ENCODE measurements at places on chromosomes 13 and 19.
A peak's percentile ranks its signal among the peaks of the same experiment; 100 is the strongest.

- no peak for DNase-seq
These were observed 53.0 kb downstream of the DPY19L3 start for GRCh38 chr19:32458500-32459123.

DNA sequence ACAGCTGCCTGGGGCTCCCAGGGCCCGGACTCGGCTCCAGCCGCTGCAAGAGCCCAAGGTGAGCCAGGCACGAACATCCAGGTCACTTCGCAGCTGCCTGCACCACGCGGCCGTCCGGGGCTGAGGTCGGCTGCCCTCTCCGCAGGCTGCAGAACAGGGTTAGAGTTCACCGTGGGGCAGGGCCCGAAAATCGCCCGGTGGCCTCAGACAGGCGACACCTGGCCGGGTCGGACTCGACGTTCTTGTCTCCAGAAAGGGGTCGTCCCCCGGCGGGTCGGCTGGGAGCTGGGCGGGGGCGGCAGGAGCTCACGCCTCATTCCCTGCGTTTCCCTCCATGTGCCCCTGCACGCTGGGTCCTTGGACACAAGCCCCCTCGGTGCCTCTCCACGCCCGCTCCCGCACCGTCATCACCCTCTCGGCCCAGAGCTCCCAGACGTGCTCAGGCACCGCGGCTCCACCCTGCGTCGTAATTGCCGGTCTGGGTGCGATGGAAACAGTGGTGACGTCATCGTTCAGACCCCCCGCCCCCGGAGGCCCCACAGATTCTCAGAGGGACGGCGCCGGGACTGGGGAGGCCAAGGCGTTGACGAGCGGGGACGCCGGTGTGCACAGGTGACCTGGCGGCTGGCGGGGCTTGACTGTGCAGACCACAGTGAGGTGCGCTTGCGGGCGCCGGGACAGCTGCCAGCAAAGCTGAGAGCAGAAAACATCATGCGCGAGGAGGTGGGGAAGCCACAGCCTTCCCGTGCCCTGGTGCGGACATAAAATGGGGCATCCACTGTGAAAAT, 4.0 kb upstream of the GRIN3B start:
- peak; percentile 60 for DNase-seq

- no peak for DNase-seq
These were observed 892 bp downstream of the TRIR start for GRCh38 chr19:12733369-12734214.

DNA sequence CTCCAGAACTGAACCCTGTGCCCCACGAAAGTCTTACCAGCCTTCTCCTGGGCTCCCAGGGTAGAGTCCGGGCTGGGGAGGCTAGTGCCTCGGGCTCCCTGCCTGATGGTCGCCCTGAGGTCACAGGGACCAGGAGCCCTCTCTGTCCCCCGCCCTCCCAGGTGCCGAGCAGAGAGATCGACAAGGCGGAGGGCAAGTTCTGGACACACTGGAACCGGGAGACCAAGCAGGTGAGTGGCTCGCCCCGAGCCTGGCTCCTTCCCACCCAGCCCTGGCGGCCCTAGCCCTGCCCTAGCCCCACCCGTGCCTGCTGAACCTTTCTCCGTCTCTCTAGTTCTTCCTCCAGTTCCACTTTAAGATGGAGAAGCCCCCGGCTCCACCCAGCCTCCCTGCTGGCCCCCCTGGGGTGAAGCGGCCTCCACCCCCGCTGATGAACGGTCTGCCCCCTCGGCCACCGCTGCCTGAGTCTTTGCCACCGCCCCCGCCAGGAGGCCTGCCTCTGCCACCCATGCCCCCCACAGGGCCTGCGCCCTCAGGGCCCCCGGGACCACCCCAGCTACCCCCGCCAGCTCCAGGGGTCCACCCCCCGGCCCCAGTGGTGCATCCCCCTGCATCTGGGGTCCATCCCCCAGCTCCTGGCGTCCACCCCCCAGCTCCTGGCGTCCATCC, 1.6 kb upstream of the AMH start:
- DNase-seq = no peak

- DNase-seq = no peak
These were observed 53.9 kb upstream of the GAS6 start for GRCh38 chr13:113917594-113918371.

DNA sequence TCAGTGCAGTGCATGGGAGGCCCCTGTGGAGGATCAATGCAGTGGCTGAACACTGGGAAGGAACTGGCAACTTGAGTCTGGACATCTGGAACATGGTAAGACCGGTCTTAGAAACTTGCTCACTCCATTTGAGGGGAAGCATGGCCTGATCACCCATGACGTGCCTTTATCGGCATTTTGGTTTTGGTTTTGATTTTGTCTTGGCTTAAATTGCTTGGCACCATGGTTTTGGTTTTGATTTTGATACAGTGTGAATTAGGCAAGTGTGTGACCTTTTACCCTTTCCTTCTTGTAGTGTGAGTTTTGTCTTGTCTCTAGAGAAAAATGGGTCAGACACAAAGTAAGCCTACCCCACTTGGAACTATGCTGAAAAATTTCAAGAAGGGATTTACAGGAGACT, 77.3 kb downstream of the ZNF486 start:
- no peak for DNase-seq

GRCh38 chr19:57803594-57804325, 11.0 kb downstream of the ZNF552 start:
- DNase-seq = no peak

- peak; percentile 3 for DNase-seq
These were observed 9.9 kb upstream of the FPR3 start for GRCh38 chr19:51784922-51785690.

DNA sequence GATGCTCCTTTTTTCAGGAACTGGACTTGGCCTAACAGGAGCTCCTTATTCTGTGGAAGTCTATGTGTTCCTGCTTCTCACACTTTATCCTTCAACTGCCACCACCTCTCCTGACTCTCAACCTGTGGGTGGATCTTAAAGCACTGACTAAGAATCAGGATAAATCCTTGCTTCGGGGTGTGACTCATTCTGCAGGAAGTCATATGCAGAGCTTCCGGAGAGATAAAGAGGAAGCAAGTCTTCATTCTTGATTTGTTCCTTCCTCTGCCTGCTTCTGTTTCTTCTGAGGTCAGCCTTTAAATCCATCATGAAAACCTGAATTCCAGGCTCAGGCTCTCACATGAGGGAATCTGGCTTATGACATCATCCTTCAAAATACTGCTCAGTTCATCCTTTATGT, 137.1 kb upstream of the ATXN8OS start:
- no peak for DNase-seq

- no peak for DNase-seq
These were observed 745.2 kb downstream of the PCDH17 start for GRCh38 chr13:58376775-58377174.

- no peak for DNase-seq
These were observed 10.8 kb downstream of the F2RL3 start for GRCh38 chr19:16899566-16900075.

- no peak for DNase-seq
These were observed 351.3 kb upstream of the TMTC4 start for GRCh38 chr13:101025925-101026324.

DNA sequence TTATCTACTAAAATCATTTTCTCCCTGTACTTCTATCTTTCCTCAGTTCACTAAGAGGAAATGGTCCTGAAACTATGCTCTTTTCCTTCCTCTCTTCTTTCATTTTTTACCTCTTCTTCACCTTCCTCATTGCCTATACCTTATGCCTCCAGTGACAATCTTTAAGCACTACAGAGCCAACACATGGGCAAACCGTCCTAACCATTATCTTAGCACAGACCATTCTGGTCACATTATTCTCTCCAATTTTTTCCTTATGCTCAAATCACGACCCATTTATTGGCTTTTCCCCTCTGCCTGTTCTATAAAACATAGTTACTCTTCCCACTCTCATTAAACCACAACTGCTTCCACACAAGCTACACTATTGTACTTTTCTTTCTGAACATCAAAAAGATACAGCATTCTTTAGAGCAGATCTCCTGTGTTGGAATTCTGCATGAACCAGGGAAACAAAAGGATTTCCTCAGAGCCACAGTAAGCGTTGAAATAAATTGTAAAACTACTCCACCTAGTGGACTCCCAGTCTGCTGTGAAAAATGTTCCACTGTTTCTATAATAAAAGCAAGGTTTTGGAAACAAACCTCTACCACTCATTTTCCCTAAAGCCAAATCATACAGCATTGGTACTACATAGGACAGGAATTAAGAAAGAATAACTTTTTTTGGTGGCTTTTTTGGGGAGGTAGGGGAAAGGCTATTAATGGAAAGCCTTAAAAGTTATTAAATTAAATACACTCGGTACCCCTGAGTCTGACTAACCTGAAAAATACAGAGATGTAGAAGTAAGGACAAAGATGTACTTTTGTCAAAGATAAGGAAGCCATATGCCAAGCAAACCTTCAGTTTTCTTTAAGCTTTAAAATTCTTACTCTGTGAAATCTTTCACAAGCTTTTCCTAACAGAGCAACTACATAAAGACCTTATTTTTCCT, 19.5 kb downstream of the NUFIP1 start:
- DNase-seq = peak; percentile 5

DNA sequence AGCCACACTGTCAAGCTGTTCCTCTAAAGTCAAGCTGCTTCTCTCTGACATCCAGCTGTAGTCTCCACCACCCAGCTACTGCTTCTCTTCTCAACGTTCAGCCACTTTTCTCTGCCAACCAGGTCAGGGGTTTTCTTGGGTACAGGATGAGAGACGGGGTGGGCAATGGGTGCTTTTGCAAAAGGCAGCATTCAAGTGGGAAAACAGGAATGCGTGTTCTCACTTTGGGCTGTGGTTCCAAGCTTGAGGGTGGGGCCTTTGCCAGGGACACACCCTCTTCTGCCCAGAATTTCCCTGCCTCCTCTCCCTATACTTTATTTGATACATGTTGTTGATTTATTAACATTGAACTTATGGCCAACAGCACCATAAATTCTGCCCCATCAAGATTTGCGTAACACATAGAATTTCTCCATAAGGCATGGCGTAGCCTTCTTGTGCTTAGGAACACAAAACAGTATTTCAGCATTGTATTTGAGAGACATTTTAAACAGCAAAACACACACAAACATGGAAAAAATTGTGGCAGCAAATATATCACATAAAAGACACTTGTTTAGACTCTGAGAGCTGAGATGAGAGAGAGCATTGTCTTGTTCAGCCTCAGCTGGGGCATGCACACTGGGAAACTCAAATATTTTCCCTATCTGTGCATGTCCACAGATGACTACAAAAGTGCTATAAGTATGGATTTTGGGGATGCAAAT, 392.8 kb downstream of the SLITRK6 start:
- DNase-seq = no peak

GRCh38 chr19:3863648-3864047, 5.2 kb downstream of the ZFR2 start:
- no peak for DNase-seq

DNA sequence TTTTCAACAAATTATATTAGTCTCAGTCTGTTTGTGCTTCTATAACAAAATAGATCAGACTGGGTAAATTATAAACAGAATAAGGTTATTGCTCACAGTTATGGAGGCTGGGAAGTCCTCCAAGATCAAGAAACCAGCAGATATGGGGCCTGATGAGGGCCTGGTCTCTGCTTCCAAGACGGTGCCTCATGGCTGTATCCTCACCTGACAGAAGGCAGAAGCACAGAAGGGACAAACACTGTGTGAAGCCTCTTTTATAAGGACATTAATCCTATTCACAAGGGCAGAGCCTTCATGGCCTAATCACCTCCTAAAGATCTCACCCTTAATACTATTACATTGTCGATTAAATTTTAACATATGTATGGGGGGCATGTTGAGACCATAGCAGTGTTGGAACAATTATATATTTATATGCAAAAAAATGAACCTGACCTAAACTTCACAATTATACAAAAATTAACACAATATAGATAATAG, 12.7 kb downstream of the F10 start:
- no peak for DNase-seq

DNA sequence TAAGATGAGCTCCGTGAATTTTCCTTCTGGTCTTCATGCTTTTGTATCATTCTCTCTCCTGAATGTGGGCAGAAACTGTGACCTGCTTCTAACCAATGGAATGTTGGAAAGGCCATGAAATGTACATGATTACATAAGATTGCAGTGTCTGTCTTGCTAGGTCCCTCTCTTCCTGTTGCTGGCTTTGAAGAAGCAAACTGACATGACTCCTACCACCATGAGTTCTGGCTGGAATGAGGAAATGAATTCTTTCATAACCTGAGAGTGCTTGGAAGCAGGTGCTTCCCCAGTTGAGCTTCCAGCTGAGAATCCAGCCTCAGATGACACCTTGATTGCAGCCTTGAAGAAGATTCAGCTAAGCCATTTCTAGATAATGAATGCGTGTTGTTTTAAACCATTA, 275.0 kb upstream of the MIR17HG start:
- DNase-seq = no peak

- DNase-seq = no peak
These were observed 15.0 kb downstream of the FZR1 start for GRCh38 chr19:3521104-3521445.

DNA sequence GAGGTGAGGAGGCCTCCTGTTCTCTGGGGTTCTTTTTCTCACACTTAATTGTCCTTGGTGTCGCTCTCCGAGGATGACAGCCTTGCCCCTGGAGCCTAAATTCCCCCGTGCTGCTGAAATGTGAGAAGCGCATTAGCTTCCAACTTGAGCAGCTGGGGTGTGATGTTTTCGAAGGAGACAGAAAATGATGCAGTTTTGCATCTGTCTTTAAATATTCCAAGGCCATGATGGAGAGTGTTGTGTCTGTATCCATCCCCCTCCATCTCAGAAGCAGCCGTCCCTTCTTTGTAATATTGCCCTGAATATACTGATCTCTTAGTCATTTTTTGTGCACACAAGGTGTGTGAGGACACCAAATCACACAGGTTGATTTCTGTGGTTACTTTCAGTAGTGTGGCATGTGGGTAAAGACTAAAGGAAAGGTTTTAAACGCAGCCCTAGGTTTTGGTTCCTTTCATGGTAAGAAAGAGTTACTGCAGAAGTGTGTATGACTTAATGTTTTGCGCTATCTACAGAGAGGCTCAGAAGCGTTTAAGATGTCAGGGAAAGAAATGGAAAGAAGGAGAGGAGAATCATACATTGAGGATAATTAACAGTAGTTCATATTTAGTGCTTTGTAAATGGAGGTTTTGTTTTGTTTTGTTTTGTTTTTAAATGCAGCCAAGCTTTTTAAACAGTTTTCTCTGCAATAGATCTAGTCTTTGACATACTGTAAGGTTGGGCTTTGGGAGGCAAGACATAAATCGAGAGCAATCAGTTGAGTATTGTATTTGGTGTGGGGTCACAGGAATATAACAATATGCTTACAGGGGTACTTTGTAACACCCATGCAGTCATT, 1.6 kb downstream of the NBEA start:
- no peak for DNase-seq

- DNase-seq = no peak
These were observed 50.5 kb downstream of the SGCG start for GRCh38 chr13:23231241-23231640.

DNA sequence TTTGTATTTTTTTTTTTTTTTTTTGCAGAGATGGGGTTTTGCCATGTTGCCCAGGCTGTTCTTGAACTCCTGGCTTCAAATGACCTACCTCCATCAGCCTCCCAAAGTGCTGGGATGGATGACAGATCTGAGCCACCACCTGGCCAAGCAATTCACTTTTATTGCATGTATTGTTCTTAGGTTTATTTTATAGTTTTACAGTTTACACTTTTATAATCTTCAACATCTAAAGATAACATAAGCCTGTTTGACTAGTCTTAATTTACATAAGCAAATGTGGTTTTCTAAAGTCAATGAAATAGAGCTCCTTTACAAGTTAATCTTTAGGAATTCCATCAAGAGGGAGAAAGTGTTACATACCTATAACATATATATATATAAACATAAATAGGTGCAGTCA, 9.5 kb upstream of the MPV17L2 start:
- DNase-seq = no peak
